ENCODE measurements at places on chromosomes 6 and 20.

- DNase-seq, result peak; percentile 57
Measured at GRCh38 chr6:156348424-156348823, 428.8 kb upstream of the ARID1B start.

DNA sequence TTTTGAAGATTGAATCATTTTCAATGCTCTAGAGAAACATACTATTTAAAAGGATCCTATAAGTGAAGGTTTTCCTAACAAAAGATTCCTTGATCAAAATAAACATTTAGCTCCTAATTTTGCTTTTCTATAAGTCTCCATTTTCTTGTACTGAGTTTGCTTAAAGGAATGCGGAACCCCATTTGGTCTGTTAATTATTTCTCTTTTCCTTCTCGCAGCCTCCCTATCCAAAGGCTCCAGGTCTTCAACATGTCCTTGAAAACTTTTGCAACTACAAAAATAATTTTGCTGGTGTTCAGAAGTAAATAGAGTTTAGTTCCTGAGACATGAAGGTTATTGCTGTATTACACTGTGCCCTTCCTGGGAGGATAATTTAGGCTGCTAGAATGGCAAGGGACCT, 8.3 kb upstream of the NPEPL1 start:
- no peak for DNase-seq

DNA sequence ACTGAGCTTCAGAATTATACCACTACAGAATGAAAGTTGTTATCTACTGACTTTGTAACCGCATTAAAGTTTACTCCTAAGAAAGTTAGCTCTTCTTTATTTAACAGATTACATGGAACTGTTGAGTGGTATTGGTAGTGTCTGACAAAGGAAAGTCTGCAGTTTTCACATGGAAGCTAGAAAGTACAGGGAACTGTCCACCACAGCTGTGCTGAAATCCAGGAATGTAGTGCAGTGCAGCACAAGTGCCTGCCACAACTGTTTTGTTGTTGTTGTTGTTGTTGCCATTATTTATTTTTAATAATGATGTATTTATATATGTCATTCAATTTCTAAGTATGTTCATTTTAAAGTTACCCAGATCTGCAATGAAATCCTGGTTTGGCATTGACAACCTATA, 464.9 kb downstream of the TBC1D32 start:
- DNase-seq, result no peak

GRCh38 chr20:61819574-61819846, 246.2 kb downstream of the TAF4 start:
- DNase-seq, result no peak

DNA sequence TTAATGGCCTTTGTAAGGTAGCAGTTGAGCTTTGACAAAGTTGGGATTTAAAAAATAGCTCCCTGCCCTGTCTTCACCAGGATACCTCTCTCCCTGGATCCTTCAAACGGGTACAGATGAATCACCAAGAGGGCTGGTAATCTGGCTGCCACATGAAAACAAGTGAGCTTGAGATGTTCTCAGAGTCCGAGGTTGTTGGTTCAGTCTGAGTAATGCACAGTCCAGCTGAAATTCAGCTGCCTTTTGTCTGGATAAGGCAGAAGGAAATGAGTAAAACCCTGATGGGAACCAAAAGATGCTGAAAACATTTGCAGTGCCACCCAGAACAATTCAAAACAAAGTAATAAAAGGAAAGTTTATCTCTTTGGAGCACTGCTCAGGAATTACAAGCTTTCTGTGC, 86.8 kb downstream of the GJA1 start:
- DNase-seq, result no peak

DNA sequence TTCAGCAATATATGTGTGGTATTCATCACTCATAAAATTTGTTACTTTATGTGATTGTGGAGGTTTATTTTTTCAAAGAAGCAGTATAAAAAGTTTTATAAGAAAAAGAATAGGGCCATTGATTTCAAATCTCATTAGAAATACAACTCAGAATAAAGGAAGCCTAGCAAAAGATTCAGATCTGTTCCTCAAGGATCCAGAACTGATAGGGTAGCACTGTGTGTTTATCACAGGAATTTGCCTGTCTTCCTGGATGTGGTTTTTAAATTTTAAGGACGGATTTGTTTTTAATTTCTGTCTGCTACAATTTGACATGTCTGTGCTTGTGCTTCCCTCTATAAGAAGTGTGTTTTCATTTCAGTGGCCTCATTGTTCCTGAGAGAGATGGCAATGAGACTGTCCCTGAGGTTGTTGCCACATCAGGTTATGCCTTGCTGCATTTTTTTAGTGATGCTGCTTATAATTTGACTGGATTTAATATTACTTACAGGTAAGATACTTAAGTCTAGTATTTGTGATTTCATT, 74.6 kb downstream of the ATRN start:
- DNase-seq, result no peak

DNA sequence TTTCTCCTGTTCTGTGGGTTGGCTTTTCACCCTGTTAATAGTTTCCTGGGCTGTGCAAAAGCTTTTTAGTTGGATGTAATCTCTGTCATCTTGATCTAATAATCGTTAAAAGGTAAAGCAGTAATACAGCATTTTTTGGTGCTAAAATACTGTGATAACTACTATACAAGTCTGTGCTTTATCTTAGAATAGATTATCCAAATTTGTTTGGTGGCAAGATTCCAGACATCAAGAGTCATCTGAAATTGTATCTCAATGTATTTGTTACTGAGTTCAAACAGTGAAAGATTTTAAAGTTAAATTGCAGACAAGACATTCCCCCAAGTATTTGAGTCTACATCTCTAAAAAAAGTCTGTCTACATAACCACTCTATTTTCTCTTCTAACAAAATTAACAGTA, 18.8 kb downstream of the TBPL1 start:
- no peak for DNase-seq

DNA sequence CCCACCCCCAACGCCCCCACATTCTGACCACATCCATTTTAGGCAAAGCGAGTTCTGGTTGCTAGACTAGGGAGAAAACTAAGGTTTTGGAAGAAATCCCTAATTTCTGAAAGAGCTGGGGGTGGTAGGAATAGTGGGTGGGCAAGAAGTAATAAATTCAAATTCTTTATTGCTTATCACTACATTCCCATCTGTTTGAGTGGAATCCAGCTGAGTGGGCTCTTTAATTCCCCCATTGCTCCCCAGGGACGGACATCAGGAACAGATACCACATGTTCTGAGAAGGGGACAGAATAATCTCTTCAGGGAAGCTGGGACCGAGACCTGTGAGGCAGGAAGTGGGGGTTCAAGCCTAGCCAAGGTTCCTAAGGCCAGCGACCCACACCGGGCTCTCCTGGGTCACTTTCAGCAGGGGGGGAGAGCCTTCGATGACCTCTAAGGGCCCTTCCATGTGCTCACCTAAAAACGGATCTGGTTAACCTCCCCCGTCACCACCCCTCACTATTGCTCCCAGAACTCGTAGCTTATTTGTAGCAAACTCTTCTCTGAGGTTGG, 42.3 kb upstream of the MRPS10 start:
- DNase-seq, result no peak

- no peak for DNase-seq
Measured at GRCh38 chr6:149492798-149493343, 8.1 kb upstream of the ZC3H12D start.

DNA sequence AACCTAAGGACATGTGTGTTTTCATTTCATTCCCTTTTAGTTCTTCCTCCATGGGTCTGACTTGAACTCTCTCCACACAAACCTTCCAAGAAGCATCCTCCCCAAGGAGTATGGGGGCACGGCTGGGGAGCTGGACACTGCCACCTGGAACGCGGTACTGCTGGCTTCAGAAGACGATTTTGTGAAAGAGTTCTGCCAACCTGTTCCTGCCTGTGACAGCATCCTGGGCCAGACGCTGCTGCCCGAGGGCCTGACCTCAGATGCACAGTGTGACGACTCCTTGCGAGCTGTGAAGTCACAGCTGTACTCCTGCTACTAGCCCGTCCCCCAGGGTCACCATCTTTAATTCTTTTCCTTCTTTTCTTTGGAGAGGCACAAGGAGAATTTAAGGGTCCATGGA, 13.5 kb downstream of the TTPAL start:
- DNase-seq, result no peak

GRCh38 chr6:7106752-7107577, 796 bp upstream of the RREB1 start:
- peak; percentile 49 for DNase-seq

GRCh38 chr20:46770330-46771194, 61.1 kb downstream of the SLC2A10 start:
- no peak for DNase-seq

DNA sequence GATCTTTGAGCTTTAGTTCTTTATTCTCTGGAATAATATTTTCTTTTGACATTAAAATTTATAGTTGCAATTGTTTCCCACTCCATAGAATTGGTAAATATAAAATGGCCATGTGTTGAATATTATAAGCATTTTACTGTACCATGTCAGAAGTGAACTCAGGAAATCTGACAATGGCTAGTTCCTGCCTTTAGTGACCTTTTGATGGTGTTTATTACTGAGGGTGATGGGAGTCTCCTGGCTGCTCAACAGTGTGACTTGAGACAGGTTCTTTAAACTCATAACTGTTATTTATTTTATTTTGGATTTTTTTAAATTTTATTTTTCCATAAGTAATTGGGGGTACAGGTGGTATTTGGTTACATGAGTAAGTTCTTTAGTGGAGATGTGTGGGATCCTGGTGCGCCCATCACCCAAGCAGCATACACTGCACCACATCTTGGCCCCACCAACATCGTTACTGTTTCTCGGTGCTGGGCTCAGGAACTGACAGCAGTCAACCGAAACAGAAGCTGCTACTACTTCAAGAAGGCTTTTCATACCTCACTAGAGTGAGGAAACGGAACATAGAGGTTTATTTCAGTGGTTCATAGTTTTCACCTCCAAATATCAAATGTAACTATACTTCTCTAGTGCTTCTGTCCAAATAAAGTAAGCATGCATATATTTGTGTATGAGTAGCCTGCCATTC, 90.4 kb downstream of the PLEKHG1 start:
- no peak for DNase-seq

DNA sequence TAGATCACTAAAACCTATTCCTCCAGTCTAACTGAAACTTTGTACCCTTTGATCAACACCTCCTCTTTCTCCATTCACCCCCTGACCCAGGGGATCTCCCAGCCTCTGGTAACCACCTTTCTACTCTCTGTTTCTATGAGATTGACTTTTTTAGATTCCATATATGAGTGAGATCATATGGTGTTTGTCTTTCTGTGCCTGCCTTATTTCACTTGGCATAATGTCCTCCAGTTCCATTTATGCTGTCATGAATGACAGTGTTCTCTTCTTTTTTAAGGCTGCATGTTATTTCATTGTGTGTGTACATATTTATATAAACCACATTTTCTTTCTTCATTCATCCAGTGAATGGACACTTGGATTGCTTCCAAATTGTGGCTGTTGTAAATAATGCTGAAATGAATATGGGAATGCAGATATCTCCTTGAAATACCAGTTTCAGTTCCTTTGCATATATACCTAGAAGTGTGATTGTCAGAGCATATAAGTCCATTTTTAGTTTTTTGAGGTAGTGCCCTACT, 57.7 kb downstream of the DHX35 start:
- no peak for DNase-seq

- no peak for DNase-seq
Measured at GRCh38 chr20:37505263-37506151, 15.5 kb upstream of the NNAT start.

- no peak for DNase-seq
Measured at GRCh38 chr6:1250489-1251197, 61.3 kb upstream of the FOXQ1 start.

GRCh38 chr6:119079283-119079809, 882 bp upstream of the FAM184A start:
- DNase-seq, result peak; percentile 22

- DNase-seq, result no peak
Measured at GRCh38 chr6:88472851-88473525, 306.8 kb upstream of the CNR1 start.

GRCh38 chr20:19025430-19026120, 186.9 kb upstream of the SLC24A3 start:
- no peak for DNase-seq

GRCh38 chr20:25033924-25034300, 24.0 kb downstream of the ACSS1 start:
- no peak for DNase-seq

GRCh38 chr6:83514866-83515466, 2.6 kb downstream of the PRSS35 start:
- peak; percentile 73 for DNase-seq

GRCh38 chr6:108619431-108620197, 58.9 kb downstream of the FOXO3 start:
- no peak for DNase-seq
